HepG2 (cell line): ENCODE measurements at places on chromosomes 3 and 15. TPM values are rescaled to one million over a fixed set of nuclear protein-coding genes. Genes with fewer than 3 reads are reported as not detected.

DNA sequence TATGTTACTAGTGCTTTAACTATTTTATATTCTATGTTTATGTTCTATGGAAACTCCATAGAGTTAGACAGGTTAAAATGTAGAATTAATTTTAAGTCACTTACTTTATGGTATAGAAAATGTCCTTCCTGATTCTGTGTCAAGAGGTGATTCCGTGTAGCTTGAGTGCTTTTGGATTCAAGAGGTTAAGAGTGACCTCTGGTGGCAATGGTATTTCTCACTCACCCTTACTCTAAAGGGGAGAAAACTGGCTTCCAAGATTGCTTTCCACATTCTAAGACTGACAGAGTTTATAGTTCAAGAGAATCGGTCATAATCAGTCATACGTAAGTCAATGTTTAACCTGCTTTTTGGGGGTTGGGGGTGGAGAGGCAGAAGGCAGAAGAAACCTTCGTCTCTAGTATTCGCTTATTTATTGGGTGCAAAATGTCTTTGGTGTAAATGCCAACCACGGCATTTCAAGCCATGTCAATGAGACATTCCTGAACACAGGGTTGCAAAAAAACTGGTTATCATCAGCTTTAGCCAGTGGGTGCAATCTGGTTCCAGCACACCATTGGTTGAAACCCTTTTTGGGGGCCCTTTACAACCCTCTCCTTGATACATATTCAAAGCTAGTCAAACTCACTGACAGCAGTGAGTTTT lies 92.0 kb upstream of the VGLL3 start:
- no peak overlapping the region for H3K4me3 ChIP-seq
- H3K27ac ChIP-seq: no peak overlapping the region
- peak; percentile 34 for DNase-seq
- H3K27me3 ChIP-seq: no peaks in the 10 kb centered on the region
- no peaks in the 10 kb centered on the region for H3K36me3 ChIP-seq

The LZTFL1 gene
- total RNA-seq: 16.6 and 27.3 TPM in 2 replicates

DNA sequence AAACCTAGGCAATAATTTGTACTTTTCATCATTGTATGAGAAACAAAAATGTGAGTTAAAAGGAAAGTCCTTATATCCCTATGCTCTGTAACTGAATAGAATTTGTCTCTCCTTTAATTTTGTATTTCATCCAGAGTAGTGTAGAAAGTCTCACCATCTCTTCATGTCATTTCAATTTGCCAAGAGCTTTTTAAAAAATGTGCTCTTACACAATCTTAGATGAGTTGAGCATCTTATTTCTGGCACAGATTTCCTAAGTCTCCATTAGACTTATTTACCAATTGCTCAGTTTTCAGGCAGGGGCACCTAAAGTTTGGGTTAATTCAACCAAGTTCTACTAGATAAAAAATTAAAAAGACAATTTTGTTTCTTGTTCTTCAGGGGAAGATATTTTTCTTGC lies 201.5 kb upstream of the RBMS3 start:
- H3K27ac ChIP-seq: no peak overlapping the region
- H3K36me3 ChIP-seq: no peaks in the 10 kb centered on the region
- H3K27me3 ChIP-seq: no peaks in the 10 kb centered on the region
- H3K4me1 ChIP-seq: no peaks in the 10 kb centered on the region
- DNase-seq: no peak
- H3K4me3 ChIP-seq: no peak overlapping the region

The DIPK2A gene
- 3.3 and 8.0 TPM in 2 replicates for total RNA-seq
